ENCODE measurements at places on chromosomes 7 and 10.

GRCh38 chr7:142669074-142669654, 80.1 kb upstream of the PRSS1 start:
- DNase-seq, result no peak

DNA sequence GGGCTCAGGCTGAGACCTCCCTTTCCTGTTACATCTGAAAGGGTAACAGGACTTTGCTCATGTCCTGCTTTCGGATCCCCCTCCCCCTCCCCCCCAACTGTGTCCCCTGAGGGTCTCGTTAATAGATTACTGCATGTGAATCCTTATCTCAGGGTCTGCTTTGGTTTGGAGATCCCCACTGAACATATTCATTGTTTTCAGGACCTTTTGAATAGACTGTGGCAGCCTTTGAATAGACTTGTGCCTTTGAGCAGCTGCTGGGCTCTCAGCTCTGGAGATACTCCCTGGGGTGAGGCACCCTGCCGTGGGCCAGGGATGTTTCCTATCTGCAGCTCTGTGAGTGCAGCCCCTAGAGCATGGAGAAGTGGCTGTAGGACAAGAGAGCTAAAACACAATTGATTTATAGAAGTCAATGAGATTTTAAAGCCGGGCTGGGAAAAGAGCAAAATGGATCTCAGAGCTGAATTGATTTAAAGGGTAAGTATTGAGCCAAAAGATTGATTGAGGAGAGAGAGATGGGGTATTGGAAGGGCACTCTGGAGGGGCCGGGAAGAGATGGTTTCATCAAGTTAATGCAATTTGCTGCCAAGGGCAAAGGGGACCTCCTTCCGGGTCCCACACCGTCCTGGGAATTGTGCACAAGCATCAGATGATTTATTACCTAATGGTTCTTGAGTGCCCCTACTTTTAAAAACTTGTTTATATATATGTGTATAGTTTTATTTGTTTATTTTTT, 9.9 kb downstream of the ARHGAP22 start:
- no peak for DNase-seq

GRCh38 chr7:77727936-77728701, 31.9 kb downstream of the RSBN1L start:
- no peak for DNase-seq

DNA sequence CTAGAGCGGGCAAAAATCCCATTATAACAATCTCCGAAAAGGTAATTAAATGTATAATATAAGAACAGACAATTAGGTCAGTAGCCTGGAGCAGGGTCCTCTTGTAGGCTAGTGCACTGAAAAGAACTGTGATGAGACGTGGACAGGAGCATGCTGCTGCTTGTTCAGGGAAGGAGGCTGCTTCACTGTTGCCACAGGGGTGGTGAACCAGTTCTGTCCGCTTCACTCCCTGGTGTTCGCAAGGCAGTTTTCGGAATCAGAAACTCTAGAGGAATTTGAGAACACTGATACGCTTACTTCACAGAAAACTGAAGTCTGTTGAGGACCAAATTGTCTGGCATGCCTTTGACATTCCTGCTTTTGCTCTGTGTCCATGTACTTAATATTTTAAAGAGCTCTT, 17.4 kb downstream of the ZNRF2 start:
- no peak for DNase-seq

- no peak for DNase-seq
Observed at GRCh38 chr10:6020826-6021225, 41.3 kb downstream of the IL2RA start.

DNA sequence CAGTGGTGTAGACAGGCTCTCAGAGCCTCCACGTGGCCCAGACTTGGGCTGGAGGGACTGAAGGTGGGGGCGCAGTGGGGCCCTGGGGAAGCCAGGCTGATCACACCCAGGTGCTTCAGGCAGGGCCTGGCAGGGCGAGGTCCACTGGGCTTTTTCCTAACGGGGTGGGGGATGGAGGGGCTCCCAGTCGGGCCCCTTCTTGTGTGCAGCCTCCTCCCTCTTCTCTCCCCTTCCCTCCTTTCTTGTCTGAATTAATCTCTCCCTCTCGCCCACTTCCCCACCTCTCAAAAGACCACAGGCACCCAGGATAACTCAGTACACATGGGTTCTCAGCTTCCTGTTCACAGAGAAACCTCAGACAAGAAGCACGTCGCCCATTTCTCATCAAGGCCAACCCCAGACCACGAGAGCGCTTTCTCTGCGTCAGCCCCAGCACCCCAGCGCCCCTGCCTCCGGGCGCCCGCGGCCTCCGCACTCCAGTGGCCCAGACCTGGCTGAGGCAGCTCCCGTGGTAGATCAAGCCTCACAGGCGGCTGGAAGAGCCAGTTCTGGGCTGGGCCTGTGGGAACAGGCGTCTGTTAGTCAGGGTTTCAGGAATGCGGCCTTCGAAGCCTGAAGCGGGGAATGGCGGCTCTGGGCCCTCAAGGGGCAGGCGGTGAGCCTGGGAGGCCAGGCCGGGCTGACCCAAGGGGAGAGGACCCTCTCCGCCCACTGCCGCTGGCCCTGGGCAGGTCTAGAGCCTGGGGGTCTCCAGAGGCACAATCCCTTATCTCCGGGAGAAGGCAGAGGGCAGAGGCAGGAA, 50.6 kb downstream of the PWWP2B start:
- no peak for DNase-seq

DNA sequence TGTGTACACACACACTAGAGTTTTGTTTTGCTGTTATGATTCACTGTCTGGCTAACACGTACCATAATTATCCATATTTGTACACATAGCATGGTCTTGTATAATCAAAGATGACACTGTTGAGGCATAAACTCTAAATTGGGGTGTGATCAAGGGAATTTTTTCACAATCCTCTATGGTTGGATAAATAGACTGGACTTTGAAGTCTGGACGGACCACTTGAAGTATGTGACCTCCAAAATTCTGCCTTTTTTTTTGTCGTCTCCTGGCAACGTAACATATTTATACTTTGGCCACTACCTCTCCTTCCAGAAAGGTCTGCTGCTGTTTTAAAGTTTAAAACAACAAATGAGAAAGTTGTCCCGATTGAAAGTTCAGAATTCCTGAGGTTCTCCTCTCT, 193.4 kb downstream of the CACNB2 start:
- no peak for DNase-seq

DNA sequence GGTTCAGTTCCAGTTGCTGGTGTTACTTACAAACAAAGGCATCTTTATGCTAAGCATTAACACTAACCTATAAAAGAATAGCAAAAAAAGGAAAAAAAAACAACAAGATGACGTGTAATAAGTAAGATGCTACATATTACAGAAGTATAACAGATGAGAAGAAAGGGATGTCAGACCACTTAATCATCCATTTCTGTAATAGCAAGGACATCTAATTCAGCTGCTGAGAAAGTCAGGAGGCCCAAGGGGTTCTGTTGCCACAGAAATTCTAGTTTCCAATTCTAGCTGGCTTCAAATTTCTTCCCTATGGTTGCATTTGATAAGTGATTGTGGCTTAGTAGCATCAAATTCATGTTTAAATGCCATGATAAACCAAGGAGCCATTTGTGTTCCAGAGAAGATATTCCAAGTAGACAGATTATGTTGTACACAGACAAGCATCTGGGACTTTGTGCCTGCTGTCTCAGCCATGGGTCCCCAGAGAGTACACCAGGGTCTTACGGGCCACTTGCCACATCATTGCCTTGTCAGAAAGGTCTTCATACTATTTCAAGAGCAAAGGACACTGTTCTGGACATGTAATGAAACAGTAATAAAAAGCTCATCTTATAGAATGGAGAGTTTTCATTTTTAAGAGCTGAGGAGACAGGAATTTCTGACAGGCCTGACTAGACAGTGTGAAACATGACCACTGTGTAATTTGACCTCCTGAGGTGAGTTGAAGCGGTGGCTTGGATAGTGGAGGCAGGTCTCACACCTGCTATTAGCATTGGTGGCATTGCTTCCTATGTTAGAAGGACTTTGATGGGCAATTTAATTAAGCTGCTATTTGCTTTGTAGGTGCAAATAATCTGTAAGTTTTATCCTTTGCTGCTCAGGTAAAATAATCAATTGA, 4.2 kb upstream of the ASB4 start:
- no peak for DNase-seq

- DNase-seq, result no peak
Observed at GRCh38 chr10:115164220-115164619, 71.1 kb downstream of the ATRNL1 start.

DNA sequence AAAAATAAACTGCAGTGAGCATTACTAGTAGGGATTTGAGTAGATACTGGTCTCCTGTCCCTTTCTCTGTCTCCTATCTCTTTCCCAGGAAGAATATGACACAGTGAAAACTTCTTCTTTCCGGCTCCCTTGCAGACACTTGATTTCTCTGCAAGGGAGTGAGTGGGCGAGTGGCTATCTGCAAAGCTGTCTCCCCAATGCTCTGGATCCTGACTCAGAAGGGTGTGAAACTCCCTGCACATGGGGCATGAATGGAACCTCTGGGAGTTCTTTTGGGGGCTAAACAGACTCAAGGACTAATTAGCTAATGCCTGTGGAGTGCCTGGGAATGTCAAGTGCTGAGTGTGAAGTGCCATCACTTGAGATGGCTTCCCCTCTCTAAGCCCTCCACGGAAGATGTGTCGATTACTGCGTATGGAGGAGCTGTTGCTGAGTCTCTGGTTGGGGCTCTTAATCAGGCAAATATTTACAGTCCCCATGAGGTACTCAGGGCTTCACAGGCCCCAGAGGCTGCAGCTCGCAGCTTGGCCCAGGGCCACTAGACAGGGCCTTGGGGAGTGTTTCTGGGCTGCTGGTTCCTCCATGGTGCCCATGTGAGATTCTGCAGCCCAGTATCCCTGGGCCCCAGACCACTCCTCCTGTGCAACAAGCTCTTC, 139.8 kb downstream of the RPS24 start:
- no peak for DNase-seq

- DNase-seq, result no peak
Observed at GRCh38 chr10:60759181-60759580, 19.1 kb upstream of the CDK1 start.

- no peak for DNase-seq
Observed at GRCh38 chr10:3076138-3076537, 8.8 kb downstream of the PFKP start.

- no peak for DNase-seq
Observed at GRCh38 chr10:14855453-14855852, 17.3 kb downstream of the HSPA14 start.

GRCh38 chr10:71989661-71990454, 25.7 kb downstream of the CHST3 start:
- DNase-seq, result no peak

DNA sequence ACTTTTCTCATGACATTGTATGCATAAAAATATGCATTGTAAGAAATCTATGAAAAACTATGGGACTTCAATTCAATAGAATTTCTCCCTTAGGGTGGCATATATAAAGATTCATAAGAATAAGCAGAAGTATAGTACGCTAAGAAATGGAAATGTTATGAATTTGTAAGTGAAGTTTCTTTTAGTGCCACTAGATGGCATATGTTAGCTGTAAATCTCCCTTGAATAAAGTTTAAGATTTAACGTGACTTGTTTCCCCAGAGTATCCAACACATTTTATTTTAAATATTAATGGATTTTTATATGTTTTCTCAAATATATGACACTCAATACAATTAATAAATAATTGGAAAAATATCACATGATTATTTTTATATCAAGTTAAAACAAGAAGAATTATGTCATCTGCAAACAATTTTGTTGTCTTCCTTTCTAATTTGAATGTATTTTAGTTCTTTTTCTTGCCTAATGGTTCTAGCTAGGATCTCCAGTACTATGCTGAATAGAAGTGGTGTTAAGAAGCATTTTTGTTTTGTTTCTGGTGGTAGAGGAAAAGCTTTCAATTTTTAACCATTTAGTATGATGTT, 287.2 kb downstream of the HGF start:
- no peak for DNase-seq

DNA sequence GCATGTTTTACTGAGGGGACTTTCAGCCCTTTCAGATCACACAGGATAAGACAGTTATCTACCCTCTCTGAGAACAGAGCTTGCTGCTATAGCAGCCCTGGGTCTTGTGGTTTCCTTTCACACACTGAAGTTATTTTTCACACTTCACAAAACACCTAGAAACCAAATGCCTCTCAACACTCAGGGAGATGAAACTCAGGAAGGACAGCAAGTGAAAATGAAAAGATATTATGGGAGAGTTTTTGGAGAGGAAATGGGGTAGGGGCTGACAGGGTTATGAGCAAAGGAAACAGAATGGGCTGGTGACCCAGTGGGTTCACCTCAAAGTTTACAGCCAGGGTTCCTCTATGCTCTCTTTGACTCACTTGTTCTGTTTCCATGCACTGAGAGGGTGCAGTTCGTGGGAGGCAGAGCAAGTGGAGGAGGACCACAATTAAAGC, 17.0 kb upstream of the GIMAP2 start:
- DNase-seq, result no peak

GRCh38 chr10:77428691-77429395, 208.8 kb downstream of the KCNMA1 start:
- no peak for DNase-seq

DNA sequence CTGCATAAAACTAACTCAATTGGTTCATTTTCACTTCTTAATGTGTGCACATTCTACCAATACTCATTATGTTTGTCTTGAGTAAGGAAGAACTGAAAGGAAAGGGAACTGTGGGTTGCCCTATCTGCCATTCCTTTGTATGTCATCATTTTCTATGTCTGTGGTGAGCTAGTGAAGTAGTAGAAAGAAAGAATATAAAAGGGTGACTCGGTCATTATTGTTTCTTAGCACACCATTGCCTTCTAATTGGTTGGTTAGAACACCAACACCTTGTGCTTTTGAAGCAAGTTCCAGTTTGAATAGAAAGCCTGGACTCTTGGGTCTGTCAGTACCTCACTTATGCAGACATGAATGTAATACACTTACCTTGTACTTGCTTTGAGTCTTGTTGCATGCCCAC, 64.3 kb upstream of the MDFIC start:
- DNase-seq, result no peak

- DNase-seq, result no peak
Observed at GRCh38 chr7:16233517-16233916, 187.8 kb downstream of the CRPPA start.

DNA sequence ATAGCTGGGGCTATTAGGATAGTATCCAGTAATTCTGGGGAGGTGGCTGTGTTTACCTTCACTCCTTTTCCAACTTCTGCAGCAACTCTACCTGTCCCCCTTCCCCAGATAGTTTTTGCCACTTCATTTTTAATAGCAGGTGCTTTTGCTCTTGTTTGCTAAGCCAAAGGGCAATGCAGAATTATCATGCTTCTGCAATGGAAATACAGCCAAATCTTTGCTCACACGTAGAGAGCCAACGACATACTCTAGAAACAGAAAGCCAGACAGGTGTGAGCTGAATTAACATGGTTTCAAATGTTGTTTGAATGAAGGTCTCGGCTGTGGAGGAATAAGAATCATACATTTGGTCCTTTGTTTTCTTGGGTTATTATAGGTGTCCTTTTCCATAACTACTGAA, 14.4 kb downstream of the PLEKHS1 start:
- no peak for DNase-seq
